ENCODE measurements at places on chromosomes 4 and X.

GRCh38 chr4:13481569-13481968, 2.6 kb downstream of the RAB28 start:
- no peak for DNase-seq

GRCh38 chr4:99430106-99430505, 5.0 kb downstream of the ADH7 start:
- DNase-seq = no peak

DNA sequence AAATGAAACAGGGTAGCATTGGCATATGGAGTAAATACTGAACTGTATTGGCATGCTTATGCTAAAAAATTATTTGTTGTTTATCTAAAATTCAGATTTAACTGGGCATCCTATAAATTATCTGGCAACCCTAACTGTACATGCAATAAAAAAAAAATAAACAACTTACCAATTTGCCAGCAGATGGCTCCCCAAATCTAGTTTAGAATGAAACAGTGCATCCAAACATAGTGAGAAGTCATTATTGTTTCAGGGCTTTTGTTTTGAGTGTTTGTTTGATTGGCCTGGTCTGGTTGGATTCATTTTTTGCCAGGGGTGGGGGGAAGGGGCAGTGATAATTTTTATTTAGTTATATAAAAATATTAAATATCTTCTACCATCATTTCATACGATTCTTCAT, 12.8 kb upstream of the NSUN7 start:
- DNase-seq = no peak

- DNase-seq = no peak
Measured at GRCh38 chr4:184979461-184980124, 38.7 kb upstream of the HELT start.

GRCh38 chr4:186761393-186761792, 37.7 kb upstream of the FAT1 start:
- no peak for DNase-seq
